ENCODE measurements at places on chromosomes 5 and 9. TPM values are rescaled to one million over a fixed set of nuclear protein-coding genes. Genes with fewer than 3 reads are reported as not detected.
A peak's percentile ranks its signal among the peaks of the same experiment; 100 is the strongest.

DNA sequence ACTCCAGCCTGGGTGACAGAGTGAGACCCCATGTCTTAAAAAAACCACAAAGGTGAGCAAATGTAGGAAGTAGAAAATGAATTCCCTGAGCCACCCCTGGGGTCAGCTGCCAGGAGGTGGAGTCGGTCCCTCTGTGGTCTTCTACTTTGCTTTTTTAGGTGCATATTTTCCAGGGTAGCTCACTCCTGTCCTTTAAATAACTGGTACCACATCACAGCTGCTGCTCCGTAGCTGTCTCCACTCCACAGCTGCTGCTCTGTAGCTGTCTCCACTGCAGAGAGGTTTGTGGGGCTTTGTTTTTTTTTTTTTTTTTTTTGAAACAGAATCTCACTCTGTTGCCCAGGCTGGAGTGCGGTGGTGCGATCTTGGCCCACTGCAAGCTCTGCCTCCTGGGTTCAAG is 8.9 kb downstream of the WDR5 start:
- peak; percentile 33 for DNase-seq

PRELID1 gene
- 77.1 TPM for polyA plus RNA-seq

- peak; percentile 28 for DNase-seq
These were observed 367.6 kb downstream of the GLIS3 start for GRCh38 chr9:3931996-3932906.

- no peak for DNase-seq
These were observed 24.7 kb upstream of the TNC start for GRCh38 chr9:115142517-115143270.

GRCh38 chr9:127898433-127899127 is 823 bp downstream of the ST6GALNAC6 start:
- peak; percentile 85 for DNase-seq

Measured in muscle of leg (tissue), 16 donors.